ENCODE measurements at places on chromosomes 7 and 10.

GRCh38 chr7:38563741-38564140 lies 67.4 kb downstream of the AMPH start:
- no peak for DNase-seq

- DNase-seq = no peak
Measured at GRCh38 chr10:48187713-48188485, 86.6 kb downstream of the FRMPD2 start.

GRCh38 chr10:62637249-62638061 lies 167.1 kb upstream of the ADO start:
- DNase-seq = no peak

DNA sequence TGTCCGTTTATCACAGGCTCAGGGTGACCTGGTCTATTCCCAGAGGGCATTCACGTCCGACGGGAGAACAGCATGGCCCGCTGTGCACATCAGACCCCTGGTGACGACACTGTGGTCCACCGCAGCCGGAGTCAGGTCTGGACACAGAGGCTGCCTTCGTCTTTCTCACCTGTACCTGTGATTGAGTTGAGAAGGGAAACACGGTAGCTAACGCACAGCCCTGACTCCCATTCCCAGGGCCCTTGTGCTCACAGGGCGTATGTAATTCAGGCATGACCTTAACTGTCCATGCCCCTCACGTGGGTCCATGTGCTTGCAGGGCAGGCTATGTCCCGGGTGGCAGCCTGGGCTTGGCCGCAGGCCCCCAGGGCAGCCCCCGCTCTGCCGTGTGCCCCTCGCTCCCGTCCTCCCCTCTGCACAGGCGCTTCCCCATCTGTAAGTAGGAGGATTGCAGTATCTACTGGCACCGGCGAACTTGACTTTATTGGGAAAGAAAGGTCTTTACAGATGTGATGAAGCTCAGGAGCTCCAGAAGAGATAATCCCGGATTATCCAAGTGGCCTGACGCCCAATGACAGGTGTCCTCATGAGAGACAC lies 221.3 kb upstream of the TCERG1L start:
- no peak for DNase-seq

DNA sequence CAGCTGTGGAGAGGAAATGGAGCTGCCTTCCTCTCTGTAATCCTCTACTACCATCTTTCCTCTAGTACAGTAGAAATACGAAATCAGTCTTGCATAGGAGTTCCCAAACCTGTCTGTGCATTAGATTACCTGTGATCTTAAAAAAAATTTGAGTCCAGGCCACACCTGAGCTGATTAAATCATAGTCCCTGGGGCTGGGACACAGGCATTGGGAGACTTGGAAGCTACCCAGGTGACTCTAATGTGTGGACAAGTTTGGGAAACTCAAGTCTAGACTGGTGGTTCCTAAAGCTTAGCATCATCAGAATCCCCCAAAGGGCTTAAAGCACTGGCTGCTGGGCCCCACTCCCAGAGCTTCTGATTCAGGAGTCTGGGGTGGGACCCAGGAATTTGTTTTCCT lies 152.7 kb upstream of the GLI3 start:
- DNase-seq = no peak

GRCh38 chr10:78896159-78896928 lies 172.4 kb upstream of the ZMIZ1 start:
- no peak for DNase-seq

DNA sequence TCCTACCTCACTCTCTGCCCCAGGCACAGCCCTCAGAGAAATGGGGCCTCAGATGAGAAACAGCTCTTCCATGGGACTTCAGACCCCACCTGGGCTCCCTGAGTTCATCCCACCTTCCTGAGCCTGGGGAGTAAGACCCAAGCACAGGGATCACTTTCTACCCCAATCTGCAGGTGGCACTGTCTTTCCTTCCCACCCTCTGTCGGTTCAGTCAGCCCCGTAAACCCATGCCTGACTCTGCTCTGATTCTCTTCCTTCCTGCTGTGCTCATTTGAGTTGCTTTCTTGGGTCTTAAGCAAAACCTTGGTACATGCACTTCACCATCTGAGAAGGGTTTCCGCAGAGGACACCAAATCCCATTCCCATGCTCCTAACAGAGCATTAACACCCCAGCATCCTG lies 306.4 kb upstream of the CDC14C start:
- no peak for DNase-seq

DNA sequence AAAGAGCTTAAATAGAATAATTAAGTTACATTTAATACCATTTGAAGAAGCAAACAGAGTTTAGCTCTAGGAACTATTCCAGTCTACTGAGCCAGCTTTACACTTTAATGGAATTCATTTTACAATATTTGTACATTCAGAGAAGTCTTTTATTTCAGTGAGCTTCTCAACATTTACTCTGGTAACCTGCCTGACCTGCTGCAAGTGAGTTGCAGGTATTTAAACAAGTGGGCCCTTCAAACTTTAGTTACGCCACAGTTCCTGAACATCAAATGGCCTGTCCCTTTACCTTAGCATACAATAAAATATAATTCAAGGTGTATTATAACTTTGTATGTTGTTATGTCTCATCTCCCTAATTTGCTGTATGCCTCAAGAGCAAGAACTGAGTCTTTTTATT lies 121.6 kb upstream of the SEMA3C start:
- no peak for DNase-seq

- DNase-seq = peak; percentile 21
Measured at GRCh38 chr7:105691082-105691679, 109.9 kb upstream of the EFCAB10 start.

DNA sequence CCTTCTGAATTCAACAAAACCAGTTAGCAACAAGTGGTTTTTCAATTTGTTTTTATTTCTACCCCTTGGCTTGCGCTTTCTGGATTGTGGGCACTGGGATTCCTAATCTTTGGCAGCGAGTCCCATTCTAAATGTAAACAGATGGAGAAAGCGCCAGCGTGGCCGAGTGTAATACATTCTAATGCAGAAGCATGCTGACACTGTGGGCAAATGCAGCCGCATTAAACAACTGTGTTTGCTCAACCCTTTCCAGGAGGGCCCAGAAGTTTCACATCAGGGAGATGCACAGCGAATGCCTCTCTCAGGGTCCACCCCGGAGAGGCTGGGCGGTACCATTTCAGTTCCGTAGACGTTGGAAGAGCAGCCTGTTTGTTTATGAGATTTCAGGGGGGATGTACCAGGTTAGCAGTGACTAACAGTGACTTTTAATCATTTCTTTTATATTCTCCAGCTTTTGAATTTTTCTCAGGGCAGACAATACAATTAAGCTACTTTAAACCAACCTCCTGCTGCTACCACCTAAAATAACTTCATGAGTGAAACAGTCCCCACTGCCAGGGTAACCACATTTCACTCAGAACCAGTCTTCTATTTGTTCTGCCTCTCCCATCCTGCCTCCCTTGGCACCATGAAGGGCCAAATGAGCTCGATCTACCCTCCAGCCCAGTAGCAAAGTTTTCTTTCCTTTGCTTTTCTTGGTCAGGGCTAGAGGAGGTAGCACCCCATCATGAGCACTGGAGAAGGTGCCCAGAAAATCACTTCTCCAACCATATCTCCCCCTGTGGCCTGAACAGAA lies 164.2 kb upstream of the ITGB1 start:
- no peak for DNase-seq

DNA sequence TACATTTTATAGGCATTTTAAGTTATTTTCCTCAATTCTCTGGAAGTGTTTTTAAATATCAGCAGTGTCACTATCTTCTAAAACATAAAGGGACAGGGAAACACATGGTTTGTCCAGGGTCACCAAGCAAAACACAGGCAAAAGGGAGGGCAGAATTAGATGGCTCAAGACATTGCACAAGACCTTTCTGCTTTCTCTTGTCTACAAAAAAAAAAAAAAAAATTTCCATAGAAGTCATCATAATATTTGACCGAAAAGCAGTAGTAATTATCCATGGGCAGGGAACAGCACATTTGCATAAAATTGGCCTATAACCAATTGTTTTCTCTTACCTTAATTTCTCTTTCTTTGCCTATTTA lies 703.1 kb upstream of the FZD8 start:
- DNase-seq = no peak

DNA sequence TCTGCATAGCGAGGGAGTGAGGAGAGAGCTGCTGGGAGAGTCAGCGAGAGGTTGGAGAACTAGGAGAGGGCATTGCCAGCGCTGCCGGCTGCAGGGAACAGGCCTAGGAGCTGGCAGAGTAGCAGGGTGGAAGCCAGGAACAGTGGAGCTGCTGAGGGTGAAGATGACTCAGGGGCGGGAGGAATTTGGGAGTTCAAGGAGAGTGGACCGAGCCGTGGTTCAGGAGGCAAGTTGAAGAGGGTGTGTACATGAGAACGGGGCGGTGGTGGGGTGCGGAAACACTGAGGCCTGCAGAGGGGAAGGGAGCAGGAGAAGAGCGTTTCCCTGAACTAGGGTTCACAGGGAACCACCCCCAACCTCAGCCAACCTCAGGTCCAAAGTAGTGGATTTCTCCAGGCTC lies 31.5 kb downstream of the HIF1AN start:
- DNase-seq = no peak

DNA sequence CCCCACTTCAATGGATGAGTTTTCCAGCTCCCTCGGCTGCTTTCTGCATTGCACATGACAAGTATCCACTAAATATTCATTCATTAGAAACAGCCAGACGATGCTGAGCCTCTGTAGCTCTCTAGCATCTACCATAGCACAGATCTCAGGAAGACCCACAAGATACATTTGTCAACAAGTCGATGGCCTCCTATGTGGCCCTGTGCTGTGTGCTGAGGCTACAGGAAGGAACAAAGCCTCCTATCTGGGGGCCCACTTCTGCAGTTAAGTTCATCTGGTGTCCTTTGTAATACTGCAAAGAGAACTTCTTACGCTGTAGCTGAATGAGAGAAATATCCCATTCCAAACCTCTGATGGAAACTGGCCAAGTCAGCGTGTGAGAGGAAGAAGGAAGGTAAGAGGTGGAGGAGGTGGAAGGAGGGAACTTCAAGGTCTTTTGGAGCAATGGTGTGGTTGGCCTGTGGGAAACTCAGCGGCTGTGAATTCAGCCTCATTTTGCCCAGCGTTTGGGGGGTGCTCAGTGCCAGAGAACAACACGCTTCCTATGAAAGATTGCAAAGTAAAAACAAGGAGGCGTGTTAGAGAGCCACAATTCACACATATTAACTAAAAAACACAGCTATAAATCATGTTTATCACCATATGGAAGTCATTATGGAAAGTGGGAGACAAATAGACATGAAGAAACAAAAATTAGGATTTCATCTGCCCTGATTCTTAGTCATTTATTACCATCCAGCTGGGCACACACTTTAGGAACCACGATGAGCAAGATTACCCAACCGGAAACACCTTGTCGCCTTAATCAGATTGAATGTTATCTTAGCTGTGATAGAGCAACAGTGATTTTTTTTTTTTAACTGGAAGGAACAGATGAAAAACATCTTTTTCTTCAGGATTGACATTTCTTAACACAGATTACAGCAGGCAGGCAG lies 62.2 kb upstream of the USP6NL start:
- no peak for DNase-seq

- no peak for DNase-seq
Measured at GRCh38 chr7:141442781-141443180, 108.4 kb upstream of the AGK start.

DNA sequence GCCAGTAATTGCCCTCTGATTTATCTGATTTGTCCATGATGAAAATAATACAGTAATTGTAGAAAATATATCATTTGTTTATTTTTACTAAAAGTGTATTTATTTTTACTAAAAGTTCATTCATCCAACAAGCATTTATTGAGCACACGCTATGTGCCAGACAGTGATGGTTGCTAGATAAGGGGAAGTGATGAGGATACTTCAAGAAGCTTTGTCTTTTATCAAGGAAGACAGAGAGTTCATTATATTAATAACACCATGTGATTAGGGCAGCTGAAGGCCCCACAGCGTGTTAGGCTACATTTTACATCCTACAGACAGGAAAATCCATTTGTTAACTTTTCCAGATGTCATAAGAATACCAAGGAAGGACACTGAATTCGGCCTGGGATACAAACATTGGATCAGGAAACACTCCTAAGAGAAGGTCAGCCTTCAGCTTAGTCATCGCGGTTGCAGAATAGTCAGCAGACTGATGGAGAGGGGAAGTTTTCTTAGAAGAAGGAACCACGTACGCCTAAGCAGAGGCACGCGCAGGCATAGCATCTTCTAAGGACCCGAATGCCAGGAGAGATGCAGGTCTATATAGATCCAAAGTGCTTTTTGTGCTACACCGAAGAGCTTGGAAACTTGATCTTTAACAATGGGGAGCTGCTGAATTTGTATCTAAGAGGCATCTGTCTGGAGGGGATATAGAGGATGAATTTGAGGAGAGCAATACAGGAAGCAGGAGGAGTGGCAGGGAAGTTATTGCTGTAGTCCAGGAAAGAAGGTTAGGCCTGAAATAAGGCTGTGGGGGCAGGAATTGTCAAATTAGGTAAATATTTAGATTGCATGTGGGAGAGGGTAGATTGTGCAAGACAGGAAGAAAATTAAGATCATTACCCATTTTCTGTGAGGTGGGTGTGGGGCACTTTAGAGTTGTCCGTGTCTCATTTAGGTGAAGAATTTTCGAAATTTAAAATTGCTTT lies 85.7 kb downstream of the LRGUK start:
- no peak for DNase-seq

DNA sequence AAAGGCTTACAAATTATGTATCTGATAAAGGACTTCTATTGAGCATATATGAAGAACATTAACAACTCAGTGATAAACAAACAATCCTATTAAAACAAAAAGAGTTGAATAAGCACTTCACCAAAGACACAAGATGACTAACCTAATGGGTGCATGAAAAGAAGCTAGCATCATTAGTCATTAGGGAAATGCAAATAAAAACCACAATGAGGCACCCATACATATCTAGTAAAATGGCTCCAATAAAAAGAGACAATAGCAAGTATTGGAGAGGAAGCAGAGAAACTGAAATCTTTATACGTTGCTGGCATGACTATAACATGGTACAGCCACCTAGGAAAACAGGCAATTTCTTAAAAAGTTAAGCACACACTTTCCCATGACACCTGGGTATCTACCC lies 77.6 kb upstream of the ZMIZ1 start:
- no peak for DNase-seq

- DNase-seq = no peak
Measured at GRCh38 chr10:119360181-119360921, 153.0 kb downstream of the GRK5 start.

GRCh38 chr10:132199854-132200311 lies 13.1 kb downstream of the DPYSL4 start:
- DNase-seq = no peak

Measured in HTR-8/SVneo (cell line).